ENCODE measurements at places on chromosomes 3 and 15. TPM values are rescaled to one million over a fixed set of nuclear protein-coding genes. Genes with fewer than 3 reads are reported as not detected.

GRCh38 chr15:74208901-74209559, 6.4 kb upstream of the STRA6 start:
- DNase-seq: no peak

DNA sequence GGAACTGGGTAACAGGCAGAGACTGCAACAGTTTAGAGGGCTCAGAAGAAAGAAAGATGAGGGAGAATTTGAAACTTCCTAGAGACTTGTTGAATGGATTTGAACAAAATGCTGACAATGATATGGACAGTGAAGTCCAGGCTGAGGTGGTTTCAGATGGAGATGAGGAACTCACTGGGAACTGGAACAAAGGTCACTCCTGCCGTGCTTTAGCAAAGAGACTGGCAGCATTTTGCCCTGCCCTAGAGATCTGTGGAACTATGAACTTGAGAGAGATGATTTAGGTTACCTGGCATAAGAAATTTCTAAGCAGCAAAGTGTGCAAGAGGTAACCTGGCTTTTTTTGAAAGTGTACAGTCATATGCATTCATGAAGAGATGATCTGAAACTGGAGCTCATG, 11.7 kb downstream of the EIF5A2 start:
- DNase-seq: no peak

GRCh38 chr15:81849289-81849688, 196.5 kb downstream of the MEX3B start:
- DNase-seq: no peak

DNA sequence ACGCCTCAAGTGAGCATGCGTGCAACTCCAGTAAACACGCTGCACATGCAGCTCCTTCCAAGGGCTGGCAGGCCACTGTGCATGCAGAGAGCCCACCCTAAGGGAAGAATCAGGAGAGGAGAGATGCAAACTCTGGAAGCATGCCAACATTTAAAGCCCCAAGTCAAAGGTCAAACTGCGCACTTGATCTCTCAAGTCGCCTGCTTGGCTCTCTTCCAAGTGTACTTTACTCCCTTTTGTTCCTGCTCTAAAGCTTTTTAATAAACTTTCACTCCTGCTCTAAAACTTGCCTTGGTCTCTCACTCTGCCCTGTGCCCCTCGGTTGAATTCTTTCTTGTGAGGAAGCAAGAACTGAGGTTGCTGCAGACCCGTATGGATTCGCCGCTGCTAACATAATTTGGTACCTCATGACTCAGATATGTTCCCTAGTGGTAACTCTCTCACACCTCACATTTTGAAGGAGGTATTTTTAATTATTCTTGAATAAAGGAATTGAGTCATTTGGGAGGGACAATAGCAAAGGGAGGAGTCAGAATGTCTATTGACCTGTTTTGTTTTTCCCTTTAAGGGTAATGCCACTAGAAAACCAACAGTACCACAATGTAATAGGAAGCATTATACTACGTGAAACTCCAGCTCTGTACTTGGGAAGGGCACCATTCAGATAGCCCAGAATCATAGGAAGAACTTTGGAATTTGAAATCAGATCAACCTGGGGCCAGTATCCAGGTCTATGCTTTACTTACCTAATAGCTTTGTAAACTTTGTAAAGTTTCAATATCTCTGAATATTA, 19.6 kb upstream of the DGKG start:
- no peak for DNase-seq

The TPRG1 gene
- total RNA-seq: 11.6 TPM

Data from activated CD4-positive, alpha-beta T cell treated with anti-CD3 and anti-CD28 coated beads for 36 hours (primary cell).